ENCODE measurements at places on chromosomes 11 and 22. TPM values are rescaled to one million over a fixed set of nuclear protein-coding genes. Genes with fewer than 3 reads are reported as not detected.

DNA sequence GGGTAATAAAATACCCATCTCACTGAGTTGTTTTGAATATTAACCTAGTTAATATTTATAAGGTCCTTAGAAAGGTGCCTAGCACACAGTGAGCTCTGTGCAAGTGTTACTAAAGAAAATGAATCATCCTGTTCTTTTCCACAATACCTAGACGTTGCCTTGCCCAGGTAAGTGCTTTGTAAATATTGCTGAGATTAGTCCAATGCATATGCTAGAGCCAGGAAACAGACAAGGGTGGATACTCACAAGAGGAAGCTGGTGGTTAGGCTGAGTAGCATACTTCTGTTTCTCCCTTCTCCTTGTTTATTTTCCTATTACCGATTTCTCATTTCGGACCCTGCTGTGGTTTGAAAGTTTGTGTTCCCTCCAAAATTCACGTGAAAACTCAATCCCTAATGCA lies 58.1 kb upstream of the BARX2 start:
- DNase-seq, result peak; percentile 96

DNA sequence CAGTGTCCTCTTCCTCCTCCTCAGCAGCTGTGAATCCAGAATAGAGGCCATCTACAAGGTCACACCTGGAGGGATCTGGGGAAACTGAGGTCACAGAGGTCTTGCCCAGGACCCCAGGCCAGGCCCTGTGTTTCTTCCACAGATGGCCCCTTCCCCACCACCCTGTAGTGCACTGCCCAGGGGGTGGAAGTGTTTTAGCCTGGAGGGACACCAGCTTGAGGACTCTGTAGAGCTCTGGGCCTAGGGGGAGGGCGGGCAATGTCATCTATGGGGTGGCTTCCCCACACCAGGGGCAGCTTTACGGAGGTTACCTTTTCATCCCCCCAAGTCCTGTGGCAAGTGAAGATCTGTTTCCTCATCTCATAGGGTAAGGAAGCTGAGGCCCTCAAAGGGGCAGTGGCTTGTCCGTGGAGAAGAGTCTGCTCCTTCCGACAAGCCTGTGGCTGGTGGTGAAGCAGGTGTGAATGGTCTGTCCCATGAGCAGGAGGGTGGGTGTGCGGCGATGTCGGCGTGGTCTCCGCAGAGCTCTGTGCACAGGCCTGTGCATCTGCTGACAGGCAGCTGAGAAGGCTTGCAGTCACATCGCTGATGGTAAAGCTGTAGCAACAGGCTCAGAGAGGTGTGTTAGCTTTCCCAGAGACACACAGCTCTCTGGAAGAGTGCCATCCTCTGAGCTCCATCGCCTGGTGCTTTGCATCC lies 74.1 kb upstream of the WNT7B start:
- DNase-seq, result no peak

- DNase-seq, result no peak
Observed at GRCh38 chr11:64060861-64061444, 25.2 kb downstream of the FLRT1 start.

- no peak for DNase-seq
Observed at GRCh38 chr22:17086296-17086695, 1.5 kb downstream of the IL17RA start.

DNA sequence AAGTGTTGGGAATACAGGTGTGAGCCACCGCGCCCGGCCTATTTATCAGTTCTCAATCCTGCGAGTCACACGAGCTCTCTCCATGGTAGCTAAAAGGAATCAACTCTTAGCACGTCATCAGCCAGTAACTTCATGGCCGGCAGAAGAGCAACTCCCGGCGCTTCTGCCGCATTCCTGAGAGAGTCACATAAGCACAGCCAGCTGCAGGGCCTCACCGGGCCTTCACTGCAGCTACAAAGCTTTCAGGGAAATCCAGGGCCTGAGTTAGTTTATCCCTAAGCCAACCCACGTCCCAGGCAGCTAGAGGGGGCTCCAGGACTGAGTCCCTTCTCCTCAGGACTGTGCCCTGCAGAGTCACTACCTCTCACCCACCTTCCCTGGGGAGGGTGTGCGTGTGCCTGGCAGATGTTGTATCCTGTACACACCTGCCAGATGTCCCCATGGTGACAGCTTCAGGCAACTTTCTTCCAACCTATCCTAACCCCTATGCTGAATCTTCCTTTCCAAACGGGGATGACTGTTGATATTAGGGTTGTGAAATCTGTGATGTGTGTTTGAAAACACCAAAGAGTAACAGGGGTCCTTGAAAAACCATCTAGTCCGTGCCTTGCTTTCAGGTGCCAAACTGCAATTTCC lies 45.9 kb upstream of the ARFGAP3 start:
- DNase-seq, result no peak

GRCh38 chr11:27227736-27228135 lies 135.3 kb downstream of the CCDC34 start:
- no peak for DNase-seq

AGBL2 gene
- 0.38 TPM for total RNA-seq

DNA sequence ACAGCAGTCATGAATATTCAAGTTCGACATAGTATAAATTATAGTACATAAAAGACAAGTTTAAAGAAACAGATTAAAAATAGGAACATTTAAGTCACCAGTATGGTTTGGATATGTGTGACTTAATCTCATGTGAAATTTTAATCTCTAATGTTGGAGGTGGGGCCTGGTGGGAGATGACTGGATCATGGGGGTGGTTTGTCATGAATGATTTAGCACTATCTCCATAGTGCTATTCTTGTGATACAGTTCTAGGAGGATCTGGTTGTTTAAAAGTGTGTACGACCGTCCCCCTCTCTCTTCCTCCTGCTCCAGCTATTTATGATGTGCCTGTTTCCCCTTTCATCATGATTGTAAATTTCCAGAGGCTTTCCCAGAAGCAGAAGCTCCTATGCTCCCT lies 3.3 kb downstream of the KDM4E start:
- no peak for DNase-seq

GRCh38 chr11:107493117-107493516 lies 35.5 kb upstream of the CWF19L2 start:
- DNase-seq, result peak; percentile 91

C11orf86 gene
- total RNA-seq, result not detected
